NCI-H1105 treated with DMSO at 0.1 percent for 48 hours (cell line): ENCODE measurements at places on chromosomes 4 and X.

GRCh38 chrX:24646745-24647182, 383 bp downstream of the PCYT1B start:
- DNase-seq = peak; percentile 61

- no peak for DNase-seq
Observed at GRCh38 chr4:74624351-74625151, 169.8 kb downstream of the BTC start.

GRCh38 chr4:151922306-151922705, 161.5 kb upstream of the GATB start:
- DNase-seq = no peak

DNA sequence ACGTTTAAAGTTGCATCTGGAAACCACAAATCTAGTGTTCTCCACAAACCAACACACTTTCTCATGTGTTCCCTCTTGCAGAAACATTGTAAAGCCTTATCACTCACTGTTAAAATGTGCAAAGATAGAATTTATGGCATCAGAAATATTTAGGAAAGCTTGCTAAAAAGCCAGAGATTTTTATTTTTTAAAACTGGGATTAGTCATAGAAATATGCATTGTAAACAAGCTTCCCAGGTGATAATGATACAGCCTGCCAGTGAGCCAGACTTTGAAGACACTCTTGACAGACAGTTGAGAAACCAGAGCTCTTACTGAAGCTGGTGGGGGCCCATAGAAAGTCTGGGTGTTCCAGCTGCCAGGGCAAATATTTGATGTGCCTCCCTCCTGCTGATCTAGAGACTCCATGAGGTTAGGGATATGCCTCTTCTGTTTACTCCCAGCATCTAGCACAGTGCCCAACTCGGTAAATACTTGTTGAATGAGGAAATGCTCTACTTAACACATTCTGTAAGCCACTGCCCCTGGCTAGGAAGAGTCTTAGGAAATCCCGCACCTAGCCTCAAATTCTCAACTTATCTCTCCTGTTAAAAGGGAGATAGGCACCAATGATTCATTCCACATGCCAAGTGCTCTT, 179.0 kb upstream of the RASGEF1B start:
- DNase-seq = no peak

DNA sequence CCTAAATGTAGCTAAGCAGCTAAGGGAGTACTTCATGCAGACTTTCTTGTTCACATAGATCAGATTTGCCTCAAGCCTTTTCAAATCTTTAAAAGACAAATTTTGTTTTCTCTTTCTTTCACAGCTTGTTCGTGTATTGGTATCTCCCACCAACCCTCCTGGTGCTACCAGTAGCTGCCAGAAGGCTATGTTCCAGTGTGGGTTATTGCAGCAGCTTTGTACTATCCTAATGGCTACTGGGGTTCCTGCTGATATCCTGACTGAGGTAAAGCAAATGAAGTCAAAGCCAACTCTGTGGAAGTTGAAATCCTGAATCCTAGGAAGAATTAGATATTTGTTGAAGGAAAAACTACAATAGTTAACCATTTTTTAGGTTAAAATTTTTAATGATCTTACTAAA, 62.6 kb downstream of the USO1 start:
- DNase-seq = no peak

- peak; percentile 24 for DNase-seq
Observed at GRCh38 chr4:5125321-5125720, 74.0 kb downstream of the STK32B start.

GRCh38 chr4:165631208-165631894, 241.7 kb upstream of the TLL1 start:
- no peak for DNase-seq

GRCh38 chr4:4574792-4575191, 32.9 kb upstream of the STX18 start:
- DNase-seq = no peak

GRCh38 chr4:176584031-176584606, 208.6 kb downstream of the VEGFC start:
- no peak for DNase-seq

- no peak for DNase-seq
Observed at GRCh38 chr4:145944886-145945285, 6.3 kb upstream of the ZNF827 start.

- no peak for DNase-seq
Observed at GRCh38 chr4:11264841-11265240, 163.9 kb downstream of the HS3ST1 start.

DNA sequence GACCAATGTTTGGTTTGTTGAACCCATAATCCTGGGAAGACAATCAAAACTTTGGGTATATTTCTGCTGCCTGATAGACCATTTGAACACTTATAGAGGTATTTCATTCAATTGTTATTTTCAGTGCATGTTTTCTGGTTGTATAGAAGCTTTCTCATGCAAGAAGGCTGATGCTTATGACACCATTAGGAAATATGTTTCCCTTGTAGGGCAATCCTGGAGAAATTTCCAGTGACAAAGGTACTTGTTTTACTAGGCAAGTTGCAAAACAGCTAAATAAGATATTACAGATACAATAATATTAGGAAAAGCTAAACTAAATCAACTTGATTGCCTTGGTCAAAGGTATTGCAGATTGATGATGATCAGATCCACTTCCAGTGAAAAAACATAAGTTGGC, 32.8 kb upstream of the FGF2 start:
- DNase-seq = no peak

DNA sequence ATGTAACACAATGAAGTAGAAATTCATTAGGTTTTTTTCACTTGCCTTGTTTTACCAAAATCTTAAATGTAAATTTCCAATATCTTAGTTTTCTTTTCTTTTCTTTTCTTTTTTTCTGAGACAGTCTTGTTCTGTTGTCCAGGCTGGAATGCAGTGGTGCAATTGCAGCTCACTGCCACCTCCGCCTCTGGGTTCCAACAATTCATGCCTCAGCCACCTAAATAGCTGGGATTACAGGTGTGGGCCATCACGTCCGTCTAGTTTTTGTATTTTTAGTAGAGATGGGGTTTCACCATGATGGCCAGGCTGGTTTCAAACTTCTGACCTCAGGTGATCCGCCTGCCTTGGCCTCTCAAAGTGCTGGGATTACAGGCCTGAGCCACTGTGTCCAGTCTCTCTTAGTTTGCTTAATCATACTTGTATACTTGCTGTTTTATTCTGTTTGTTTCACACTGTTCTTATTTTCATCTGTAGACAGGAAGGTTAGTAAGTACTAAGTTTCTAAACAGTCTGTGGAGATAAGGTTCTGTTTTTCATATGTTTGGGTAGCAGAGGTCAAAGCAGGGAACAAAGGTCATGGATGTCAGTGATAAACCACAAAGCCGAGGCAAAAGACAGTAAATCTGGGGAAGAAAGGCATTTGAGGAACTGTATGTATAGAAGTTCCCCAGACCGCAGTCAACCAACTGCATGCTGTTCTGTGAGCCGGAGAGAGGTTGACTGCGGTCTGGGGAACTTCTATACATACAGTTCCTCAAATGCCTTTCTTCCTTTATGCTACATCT, 129.1 kb downstream of the CBR4 start:
- no peak for DNase-seq

DNA sequence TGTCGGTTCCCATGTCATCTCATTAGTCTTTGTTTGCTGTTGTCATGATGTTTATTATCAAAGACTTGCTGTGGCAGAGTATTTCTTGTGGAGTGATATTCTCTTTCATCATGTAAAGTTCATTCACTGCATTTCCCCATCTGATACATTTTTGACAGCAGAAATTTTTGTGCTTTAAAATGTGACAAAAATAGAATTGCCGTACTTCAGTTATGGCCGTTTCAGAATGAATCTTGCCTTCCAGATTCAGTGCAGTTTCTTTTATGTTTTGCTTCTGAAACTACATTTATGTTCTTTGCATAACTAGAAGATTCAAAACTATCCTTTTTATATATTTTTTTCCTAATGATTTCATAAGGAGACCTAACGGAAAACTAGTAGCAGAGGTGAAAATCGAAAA, 10.0 kb downstream of the CSTF2 start:
- no peak for DNase-seq

DNA sequence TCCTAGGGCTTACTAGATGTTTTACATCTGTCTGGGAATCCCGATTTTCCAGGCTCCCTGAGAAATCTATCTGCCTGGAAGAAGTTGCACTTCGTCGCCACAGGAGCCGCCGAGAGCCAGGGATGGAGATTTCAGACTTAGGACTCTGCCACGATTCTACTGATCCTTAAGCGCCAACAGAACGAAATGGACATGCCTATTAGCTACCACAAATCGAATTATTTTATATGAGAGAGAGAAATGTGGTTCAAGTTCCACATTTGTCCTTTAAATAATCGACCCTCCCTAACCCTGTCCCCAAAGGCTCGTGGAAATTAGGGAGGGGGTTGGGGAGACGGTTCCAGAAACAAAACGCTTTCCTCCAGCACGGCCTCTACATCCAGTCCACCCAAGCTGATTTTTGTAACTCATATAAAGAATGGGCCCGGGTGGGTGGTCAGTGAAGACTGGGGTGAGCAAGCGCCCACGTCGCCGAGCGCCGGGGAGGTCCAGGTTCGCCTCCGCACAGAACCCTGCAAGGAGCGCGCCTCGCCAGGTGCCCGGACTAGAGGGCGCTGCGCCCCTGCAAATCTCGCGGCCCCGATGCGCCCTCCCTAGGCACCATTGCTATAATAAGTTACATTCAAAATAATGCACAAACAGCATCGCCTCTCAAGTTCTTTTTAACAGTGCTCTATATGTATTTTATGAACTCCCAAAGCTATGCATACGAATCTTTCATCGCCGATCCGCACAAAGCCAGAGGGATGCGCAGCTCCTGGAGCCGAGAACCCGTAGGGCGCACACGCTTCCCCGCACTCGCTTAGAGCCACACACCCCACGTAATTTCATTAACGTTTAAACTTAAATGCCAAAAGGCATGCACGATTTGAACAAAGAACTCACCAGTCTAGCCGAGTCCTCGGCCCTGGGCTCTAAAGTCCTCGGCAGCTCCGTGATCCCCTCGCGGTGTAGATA, 2.1 kb upstream of the FAT1 start:
- DNase-seq = peak; percentile 54

DNA sequence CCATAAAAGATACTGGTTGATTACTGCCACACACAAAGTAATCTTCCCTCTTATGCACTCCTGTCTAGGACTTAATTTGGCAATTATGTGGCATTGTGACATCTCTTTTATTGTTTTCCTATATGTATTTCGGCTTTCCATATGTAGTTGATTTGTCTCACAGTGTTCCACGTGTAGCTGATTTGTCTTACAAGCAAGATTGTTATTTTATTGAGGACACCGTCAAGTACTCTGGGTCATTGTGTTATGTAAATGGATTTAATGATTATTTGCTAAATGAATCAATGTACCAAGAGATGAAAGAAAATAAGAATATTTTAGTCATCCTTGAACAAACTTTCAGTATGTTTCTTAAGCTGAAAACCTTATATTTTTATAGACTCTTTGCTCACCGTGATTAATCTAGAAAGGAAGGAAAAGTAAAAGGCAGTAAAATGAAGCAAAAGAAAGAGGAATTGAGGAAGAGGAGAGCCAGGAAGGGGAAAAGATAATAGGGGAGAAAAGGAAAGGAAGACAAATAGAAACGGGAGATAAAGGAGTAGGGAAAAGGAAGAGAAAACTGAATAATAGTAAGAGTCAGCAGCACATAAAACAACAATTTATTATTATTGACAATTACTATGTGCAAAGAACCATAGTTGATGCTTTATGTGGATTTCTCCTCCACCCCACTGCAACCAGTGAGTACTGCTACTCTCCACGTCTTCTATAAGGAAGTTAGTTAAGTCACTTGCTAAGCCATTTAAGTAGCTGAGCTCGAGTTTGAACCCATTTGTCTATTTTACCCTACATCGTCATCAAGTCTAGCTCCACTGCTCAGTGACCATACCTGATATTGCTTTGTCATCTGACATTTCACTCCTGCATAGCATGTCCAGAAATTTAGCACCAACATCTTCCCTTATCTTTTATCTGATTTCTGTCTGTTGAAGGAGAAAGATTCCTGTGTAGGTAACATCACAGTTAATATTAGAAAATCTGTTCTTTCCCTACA, 336.5 kb downstream of the BMPR1B start:
- DNase-seq = no peak

DNA sequence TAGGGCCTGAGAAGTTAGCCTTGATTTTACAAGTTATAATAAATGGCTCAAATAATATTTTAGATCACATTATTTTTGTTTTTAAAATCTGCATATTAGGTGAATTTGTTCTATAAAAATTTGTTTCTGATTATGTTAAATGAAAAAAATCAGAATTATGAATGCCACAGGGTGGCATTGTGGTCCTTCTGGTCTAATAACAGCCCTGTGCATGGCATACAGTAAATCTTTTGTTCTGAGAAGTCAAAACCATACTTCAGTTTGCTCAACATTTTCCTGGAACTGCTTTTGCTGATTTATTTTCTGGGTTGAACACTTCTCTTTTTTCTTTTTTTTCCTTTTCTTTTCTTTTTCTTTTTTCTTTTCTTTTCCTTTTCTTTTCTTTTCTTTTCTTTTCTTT, 101.0 kb upstream of the UBQLN2 start:
- DNase-seq = no peak

- no peak for DNase-seq
Observed at GRCh38 chr4:188399834-188400233, 260.6 kb downstream of the TRIML1 start.

DNA sequence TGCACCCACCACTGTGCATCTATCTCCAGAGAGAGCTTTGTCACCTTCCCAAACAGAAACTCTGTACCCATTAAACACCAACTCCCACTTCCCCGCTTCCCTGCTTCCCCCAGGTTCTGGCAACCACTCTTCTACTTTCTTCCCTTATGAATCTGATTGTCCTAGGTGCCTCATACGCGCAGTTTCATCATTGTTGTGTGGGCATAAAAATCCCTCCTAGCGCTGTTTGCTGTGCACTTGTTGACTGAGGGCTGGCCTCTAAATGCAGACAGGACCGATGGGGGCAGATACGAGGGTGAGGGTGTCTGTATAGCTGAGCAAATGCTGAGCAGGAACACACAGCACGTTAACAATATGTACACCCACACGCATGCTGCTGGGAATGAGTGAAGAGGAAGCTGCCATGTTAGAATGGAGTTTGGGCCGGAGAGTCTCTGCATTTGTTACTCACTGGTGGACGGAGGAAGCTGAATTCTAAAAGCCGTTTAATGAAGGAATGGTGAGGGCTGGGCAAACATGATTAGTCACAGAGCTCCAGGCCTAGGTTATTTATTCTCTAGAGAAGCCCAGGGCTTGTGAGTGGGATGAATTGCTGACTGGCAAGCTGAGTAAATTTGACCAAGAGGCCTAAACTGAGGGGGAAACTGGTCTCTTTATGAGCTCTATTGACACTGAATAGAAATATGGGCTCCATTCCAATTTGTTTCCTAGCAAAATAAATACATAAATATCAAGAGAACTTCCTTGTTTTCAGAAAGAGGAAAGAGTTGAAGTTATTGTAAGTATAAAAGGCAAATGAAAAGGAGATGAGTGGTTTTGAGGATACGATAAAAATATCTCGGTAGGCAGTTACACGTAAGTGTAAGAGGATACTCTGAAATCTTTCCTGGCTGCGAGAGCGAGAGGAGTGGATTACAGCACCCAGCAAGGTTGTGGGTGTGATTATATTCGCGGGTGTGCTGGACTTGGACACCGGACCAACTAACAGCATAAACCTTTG, 95.9 kb upstream of the RPS6KA3 start:
- DNase-seq = peak; percentile 68
